ENCODE measurements at places on chromosomes 12 and 14. TPM values are rescaled to one million over a fixed set of nuclear protein-coding genes. Genes with fewer than 3 reads are reported as not detected.

C12orf56 gene
- not detected for total RNA-seq

NGB gene
- total RNA-seq: not detected

RNF212B gene
- not detected for total RNA-seq

PLXNC1 gene
- total RNA-seq: 49.8 TPM

ADSS1 gene
- 3.8 TPM for total RNA-seq

LRP1-AS gene
- not detected for total RNA-seq

FCF1 gene
- total RNA-seq: 13.7 TPM

GLIPR1L2 gene
- 0.27 TPM for total RNA-seq

ITGA7 gene
- total RNA-seq: 1.1 TPM

CCDC177 gene
- total RNA-seq: under 0.01 TPM

WDHD1 gene
- 5.9 TPM for total RNA-seq

OR6C2 gene
- total RNA-seq: not detected

SLC25A47 gene
- not detected for total RNA-seq

FZD10 gene
- total RNA-seq: under 0.01 TPM

MAP1LC3B2 gene
- 0.81 TPM for total RNA-seq

RNU4-1 gene
- total RNA-seq: under 0.01 TPM

ADCY6 gene
- total RNA-seq: 44.7 TPM

GPX2 gene
- 0.27 TPM for total RNA-seq

KCNK13 gene
- total RNA-seq: not detected

CARMIL3 gene
- total RNA-seq: 1.3 TPM

SPTB gene
- 0.81 TPM for total RNA-seq

MIP gene
- under 0.01 TPM for total RNA-seq

MIPOL1 gene
- 1.3 TPM for total RNA-seq

PTGER2 gene
- 43.6 TPM for total RNA-seq

LALBA gene
- not detected for total RNA-seq

NXPH4 gene
- not detected for total RNA-seq

MGST1 gene
- total RNA-seq: 17.2 TPM

LHX5 gene
- not detected for total RNA-seq

VWF gene
- total RNA-seq: 13.5 TPM

P3H3 gene
- 13.2 TPM for total RNA-seq

SLCO1B1 gene
- not detected for total RNA-seq

EIF4B gene
- total RNA-seq: 790 TPM

HNF1A gene
- not detected for total RNA-seq

EML5 gene
- 0.54 TPM for total RNA-seq

TSPAN19 gene
- total RNA-seq: not detected

PLD4 gene
- 25.6 TPM for total RNA-seq

TAMALIN gene
- total RNA-seq: 26.7 TPM

STAT2 gene
- 146 TPM for total RNA-seq

All from hematopoietic multipotent progenitor cell (in vitro differentiated cells).